HS-5 (cell line): ENCODE measurements at places on chromosomes 5 and 9.
A peak's percentile ranks its signal among the peaks of the same experiment; 100 is the strongest.

DNA sequence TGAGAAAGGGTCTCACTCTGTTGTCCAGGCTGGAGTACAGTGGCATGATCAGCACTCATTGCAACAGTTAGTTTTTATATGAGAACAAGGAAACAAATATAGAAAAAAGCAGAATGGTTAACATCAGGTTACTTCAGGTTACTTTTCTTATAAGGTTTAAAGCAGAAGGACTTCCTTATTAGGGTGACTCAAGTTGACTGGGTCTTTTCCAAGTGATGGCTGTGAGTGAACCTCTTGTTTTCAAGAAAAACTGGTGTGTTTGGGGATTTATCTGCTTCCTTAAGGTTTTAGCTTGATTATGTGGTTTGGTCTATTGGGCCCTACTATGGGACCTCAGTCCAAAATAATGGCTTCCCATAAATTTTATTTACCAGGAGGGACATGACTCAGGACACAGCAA, 99.2 kb downstream of the ARRDC3 start:
- DNase-seq: no peak

GRCh38 chr5:149128023-149128875, 13.0 kb upstream of the ABLIM3 start:
- DNase-seq: no peak

- DNase-seq: no peak
Observed at GRCh38 chr5:124438026-124438902, 308.2 kb downstream of the ZNF608 start.

DNA sequence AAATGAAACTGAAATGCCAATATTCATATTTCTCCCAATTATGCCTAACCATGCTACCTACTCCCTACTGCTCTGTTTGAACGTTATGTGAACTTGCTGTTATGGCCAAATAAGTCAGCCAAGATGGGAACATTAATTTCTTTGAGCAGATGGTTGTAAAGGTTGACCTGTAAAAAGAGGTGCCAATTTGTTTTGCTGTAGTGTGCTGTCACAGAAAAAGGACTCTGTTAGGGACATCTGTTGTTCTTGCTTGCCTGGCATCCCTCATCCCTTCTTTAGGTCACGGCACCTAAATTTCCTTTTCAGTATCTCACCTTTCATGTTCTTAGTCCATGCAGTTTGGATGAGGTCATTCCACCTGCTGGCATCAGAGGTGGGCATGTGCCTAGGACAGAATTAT, 35.4 kb downstream of the GDNF start:
- DNase-seq: no peak

GRCh38 chr5:66344544-66344943, 200.4 kb downstream of the SREK1 start:
- no peak for DNase-seq

DNA sequence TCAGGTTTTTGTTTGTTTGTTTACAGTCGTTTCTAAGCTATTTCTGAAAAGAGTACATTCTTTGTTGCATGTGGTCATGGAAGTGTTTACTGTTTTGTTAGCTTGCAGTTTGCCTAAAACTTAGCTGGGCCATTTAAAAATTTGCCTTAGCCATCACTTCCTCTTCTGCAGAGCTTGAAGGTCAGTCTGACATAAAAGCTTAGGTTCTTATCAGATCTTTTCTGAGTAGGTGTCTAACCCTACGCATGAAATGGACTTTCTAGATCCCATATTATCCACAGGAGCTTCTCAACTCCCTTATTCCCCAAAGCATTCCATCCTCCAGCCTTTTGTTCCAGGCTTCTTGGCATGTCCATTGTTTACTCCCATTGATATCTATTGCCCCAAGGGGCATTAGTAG, 90.3 kb downstream of the AP3B1 start:
- no peak for DNase-seq

DNA sequence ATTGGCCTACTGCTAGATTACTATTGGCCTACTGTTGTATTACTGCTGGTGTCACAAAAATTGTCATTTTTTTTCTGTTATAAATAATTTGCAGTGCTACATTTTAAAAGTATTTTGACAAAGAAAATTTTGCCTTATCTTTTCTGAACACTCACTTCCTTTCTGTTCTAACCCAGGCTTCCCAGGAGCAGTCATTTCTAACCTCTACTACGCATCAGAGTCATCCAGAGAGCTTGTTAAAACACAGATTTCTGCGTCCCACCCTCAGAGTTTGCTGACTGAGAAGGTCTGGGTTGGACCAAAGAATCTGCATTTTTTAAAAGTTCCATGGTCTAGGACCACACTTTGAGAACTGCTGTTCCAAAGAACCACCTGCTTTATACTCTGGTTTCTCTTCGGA, 306.1 kb downstream of the GLIS3 start:
- DNase-seq: no peak

- no peak for DNase-seq
Observed at GRCh38 chr5:111743988-111744387, 13.0 kb downstream of the NREP start.

- DNase-seq: no peak
Observed at GRCh38 chr9:125752070-125752628, 5.0 kb downstream of the PBX3 start.

DNA sequence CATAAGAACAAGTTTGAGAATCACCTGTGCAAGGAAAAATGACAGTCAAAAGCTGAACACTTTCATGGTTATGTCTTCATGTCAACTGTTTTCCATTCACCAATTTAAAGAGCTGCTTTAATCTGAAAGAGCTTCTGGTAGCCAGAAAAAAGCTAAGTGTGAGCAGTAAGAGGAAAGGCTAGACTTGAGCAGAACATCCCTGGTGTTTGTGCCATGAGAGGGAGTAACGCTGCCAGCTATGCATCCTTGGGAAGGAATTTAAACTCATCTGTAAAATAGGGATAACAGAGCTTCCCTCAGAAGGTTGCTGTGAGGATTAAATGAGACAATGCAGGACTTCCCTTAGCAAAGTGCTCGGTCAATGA, 193.7 kb downstream of the MAPKAP1 start:
- DNase-seq: no peak

- DNase-seq: no peak
Observed at GRCh38 chr9:8845376-8845775, 1045.8 kb upstream of the DMAC1 start.

DNA sequence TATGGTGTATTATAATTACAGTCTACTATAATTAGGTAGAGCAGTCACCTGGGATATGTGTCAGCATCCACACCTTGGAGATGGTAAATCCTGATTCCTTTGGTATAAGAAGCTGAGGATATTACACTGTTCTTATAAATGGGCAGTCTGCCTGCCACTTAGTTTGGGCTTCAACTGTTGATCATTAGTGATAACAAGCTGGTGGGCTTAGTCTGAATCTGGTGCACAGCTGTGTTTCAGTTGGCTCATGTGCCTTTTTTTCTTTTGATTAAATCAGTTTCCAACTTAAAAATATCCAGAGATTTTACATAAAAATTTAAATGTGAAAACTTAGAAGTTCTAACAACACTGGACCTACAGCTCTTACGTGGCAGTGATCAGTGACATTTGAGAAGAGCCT, 21.2 kb downstream of the LVRN start:
- DNase-seq: no peak

- no peak for DNase-seq
Observed at GRCh38 chr5:55582256-55582655, 47.5 kb upstream of the PLPP1 start.

- no peak for DNase-seq
Observed at GRCh38 chr9:117414220-117414905, 494 bp downstream of the ASTN2 start.

GRCh38 chr5:14250084-14250695, 107.0 kb downstream of the TRIO start:
- peak; percentile 70 for DNase-seq

DNA sequence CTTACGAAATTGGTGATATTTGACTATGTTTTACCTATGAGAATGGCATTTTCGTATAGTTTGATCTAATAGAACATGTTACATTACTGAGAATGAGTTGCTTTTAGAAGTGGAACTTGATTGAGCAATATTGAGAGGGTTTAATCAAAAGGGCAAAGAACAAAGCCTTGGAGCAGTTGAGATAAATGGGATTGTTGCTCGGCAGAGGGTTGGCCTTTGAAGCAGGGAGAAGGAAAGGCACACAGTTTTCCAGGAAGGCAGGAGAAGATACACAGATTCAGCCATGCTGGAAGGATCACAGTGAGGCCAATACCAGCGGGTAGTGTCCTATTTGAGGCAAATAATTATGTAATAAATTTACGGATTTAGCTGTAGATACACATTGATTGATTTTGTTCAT, 19.5 kb downstream of the MAN2A1 start:
- DNase-seq: no peak

GRCh38 chr9:108392877-108393276, 462.9 kb downstream of the ACTL7B start:
- no peak for DNase-seq

GRCh38 chr9:23638011-23638410, 188.0 kb downstream of the ELAVL2 start:
- no peak for DNase-seq

DNA sequence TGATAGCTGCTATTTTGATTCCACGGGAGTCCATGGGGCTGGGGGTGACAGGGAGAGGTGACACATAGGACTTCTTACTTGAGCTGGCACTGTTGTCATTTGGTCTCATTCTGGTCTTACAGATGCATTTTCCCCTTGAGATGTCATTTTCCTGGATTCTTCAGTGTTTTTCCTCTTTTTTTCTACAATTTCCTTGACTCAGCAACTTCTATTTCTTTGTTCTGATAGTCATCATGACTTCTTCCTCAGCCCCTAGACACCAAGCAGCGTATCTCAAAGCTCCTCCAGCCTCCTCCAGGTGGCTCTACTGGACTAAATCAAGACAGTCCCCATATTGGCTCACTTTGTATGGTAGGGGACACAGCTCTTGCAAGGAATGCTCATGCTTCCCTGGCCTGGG, 16.5 kb downstream of the LVRN start:
- peak; percentile 2 for DNase-seq

- no peak for DNase-seq
Observed at GRCh38 chr5:172219296-172219695, 25.3 kb downstream of the EFCAB9 start.

GRCh38 chr5:171342362-171343111, 33.5 kb downstream of the TLX3 start:
- no peak for DNase-seq

DNA sequence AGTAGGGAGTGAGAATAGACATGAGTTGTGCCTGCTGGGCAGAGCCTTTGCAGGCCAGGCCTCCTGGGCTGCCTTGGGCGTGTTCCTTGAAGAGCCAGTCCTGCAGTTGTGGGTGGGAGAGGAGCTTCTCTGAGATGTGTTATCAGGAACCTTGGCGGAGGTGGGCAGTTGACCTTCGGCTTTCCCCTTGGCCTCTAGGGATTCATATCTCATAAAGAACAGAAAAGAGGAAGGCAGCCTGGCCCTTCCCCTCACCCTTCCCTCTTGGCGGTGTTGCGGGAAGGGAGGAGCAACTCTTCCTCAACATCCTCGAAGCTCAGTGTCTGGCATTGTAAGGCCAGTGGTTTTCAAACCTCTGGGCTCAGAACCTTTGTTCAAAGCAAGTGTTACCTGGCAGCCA, 59.2 kb downstream of the DAPK1 start:
- DNase-seq: no peak

DNA sequence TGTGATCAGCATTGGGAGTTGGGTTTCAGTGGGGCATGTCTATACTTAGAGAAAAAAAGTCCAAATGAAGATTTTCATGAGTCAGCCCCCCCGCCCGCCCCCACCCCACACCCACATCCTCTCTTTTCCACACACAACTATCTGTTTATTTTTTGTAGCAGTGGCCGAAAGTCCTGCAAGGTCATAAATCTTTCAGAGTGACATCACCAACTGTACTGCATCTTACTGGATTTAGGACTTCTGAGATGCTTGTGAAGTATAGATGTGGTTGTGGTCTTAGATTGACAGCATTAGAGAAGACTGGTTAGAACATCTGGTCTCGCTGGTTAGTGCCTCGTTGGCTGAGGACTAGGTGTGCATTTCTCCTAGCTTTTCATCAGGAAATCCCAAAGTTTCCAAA, 7.3 kb upstream of the ROPN1L start:
- no peak for DNase-seq

GRCh38 chr9:21744841-21745240, 57.6 kb upstream of the MTAP start:
- no peak for DNase-seq

DNA sequence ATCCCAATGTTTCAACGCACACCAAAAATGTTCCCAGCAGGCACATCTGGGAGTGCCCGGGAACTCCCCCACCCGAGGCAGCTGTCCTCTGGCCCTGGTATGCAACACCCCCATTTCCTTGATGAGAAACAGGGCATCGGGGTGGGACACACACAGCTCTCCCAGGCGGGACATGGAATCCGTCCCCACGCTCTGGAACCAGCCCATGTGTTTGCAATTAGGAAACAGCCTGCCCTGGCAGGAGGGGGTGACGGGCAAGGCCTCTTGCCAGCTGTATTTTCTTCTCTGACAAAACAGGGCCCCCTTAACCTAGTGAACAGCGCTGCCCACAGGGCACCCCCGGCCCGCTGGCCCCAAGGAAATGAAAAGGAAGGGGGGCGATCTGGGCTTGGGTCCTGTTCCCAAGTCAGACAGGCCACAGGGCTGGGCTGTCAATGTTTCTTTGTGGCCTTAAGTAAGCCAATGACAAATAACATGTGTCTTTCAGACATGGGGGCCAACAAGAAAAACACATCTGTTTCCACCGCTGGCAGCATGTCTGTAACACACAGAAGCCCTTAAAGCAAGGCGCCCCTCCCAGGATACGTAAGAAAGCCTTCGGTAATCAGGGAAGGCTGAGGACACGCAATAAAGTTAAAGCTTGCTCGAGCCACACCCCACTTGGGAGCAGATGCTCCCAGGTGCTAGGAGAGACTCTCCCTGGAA, 125.3 kb downstream of the ROR2 start:
- DNase-seq: no peak

- peak; percentile 29 for DNase-seq
Observed at GRCh38 chr5:152271420-152271819, 133.7 kb downstream of the NMUR2 start.

- DNase-seq: no peak
Observed at GRCh38 chr5:22541037-22541436, 312.1 kb downstream of the CDH12 start.

DNA sequence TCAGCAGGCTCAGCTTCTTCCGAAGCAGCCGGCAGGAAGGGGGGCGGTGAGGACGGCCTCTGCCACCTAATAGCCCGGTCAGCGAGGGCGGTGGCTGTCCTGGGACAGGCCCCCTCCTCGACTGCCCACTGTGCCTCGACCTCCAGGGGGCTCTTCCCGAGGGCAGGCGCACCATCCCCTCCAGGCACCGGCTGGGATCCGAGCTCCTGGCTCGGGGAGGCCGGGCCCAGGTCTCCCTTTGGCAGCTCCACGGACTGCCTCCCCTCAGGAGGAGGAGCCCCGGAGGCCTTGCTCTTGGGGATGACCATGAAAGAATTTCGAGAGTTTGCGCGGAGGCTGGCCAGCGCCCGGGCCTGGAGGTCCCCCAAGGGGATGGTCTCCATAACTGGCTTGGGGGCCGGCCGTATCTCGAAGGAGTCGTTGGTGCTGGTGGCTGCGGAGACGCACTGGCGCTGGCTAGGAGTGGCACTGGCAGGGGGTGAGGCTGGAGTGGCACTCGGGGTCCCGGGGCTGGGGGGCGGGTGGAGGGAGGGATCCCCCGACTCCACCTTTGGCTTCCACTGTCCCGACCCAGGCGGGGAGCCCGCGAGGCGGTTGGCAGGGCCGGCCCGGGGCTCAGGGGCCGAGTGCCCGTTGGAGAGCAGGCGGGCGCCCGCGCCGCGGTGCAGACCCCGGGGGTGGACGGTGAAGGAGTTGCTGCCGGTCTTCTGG, 975 bp downstream of the TPRN start:
- no peak for DNase-seq

GRCh38 chr5:141680751-141681201, 1.3 kb downstream of the ARAP3 start:
- no peak for DNase-seq

- no peak for DNase-seq
Observed at GRCh38 chr5:96330530-96331140, 102.4 kb downstream of the PCSK1 start.
